ENCODE measurements at places on chromosomes 3 and 15.

DNA sequence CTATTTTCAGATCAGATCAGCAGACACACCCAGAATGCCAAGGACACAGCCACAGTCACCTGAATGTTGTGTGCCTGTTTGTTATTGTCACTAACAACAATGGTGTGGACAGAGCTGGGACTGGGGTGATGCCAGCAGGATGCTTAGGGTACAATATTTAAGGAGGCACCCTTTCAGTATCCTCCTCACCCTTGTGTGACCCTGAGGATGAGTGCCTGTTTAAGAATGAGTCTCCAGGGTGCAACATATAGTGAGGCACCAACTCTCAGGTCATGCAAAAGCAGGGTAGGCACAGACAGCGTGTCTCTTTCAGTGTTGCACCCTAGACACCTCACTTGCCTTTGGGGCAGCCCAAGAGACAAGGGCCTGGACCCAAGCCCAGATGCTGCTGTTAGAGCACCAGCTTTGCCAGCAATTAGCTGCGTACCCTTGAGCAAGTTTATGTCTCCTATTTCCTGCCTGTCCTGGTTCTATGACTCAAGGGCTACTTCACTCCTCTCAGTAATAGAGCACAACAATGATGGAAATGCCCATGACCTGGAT, 122.6 kb downstream of the AQP9 start:
- DNase-seq, result no peak

- no peak for DNase-seq
Observed at GRCh38 chr15:28929200-28929599, 43.4 kb downstream of the APBA2 start.

DNA sequence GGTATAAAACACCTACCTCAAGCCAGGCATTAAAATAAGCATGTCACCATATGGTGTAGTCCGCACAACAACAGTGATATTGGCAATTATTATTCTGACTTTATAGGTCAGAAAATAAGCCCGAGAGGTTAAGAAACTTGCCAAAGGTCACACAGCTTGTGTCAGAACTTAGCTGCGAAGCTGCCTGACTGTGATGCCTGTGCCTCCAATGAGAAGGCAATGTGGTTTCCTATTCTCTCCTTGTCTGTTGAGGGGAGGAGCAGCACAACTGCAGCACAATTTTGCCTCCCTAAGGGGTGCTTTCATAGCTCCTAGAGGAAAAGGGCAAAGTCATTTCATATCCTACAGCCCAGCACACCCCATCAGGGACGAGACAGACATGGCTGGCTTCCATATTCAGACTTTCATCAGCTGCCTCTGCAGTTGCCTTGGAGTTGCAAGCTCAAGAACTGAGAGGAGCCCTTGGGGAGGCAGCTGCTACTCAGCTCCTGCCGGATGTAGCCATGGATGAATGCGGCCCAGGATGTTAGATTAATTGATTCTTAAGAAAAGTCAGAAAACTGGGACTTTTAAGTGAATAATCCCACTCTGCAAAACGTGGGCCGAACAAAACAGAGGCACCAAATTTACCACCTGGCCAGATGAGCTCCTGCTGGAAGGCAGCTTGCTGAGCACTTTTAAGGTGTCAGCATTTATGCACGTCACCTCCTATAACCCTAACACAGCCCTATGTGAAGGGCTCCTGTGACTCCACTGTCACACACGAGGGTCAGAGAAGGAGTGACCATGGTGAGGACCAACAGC, 38.5 kb downstream of the MYO5C start:
- no peak for DNase-seq

- DNase-seq, result no peak
Observed at GRCh38 chr3:14243782-14244181, 65.2 kb downstream of the LSM3 start.

DNA sequence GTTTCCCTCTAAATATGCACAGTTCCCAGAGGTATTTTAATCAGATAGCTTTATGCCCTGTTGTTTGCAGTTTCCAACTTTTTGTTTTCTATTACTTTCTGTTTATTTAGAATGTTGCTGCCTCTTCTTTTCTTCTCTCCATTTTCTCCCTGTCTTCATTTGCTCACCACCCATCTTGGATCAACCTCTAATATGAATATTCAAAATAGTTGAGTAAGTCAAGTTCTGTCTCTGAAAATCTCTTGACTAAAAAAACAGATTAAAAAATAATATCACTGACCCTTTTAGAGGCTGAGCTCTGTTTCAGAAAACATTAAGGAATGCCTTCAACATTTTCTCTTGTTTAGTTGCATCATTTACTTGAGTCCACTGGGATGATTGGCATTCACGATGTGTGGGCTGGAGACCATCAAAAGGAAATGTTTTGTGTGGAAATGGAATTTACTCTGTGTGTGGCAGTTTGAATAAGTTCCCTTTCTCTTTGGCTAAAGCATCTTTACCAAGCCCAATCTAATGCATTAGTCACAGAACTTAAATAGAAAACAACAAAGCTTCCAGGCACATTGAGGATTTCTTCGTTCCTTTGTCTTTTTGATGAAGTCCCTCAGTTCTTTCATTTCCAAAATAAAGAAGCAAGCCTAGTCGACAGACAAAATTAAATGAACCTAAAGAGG, 633.9 kb upstream of the TGFBR2 start:
- DNase-seq, result no peak

DNA sequence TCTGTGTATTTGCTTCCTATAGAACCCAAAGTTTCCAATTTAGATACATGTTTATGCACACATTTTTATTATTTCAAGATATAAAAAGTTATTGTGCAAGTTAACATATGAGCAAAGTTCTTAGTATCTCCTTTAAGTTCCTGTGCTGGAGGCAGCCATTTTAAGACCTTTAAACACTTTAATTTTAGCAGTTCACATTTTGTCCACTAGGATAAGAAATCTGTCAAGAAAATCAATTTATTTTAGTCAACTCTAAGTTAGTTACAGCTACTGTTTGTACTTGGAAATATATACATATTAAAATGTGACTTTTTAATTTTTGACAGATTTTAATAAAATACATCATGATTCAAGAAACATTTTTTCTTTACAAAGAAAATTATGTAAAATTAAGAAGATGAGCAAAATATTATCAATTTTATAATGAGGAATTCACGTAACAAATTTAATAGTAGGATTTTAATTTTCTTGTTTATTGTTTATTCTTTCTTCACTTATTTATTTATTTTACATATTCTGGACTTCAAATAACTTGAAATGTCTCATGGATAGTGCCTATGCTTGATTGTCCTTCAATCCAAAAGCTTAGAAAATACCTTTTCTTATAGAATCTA, 402.6 kb upstream of the GBE1 start:
- no peak for DNase-seq

DNA sequence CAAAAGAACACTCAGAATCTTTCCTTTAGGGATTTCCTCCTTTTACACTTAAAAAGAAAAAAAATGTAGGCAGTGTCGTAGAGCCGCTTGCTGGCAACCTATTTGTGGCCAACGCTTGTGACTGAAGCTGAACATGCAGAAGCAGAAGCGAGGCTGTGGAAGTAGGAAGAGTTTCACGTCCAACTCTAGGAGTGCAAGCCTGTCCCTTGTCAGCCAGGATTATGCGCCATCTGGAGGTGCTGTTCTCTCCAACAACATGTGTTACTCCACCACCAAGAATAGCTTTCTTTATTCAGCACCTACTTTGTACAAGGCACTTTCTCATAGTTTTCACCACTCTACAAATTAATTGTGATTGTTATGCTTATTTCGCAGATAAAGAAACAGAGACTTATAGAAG, 223.2 kb upstream of the LMCD1 start:
- no peak for DNase-seq

DNA sequence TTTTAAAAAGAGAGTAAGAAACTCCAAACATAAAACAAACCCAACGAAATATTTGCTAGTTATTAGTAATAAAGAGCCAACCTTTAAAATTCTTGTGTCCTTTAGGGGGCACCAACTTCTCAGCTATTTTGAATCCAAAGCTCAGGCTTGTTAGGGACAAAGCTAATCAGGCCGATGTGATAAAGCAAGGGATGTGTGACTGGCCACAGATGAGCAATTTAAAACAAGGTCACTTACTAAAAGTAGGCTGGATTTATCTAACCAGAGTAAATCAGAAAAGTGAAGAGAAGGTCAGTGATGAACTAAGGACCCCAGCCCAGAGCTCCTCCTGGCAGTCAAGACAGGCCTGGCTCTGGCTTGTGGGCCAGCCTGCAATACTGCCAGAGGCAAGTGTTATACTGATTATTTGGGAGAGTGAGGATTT, 108.5 kb downstream of the CYP19A1 start:
- DNase-seq, result no peak

DNA sequence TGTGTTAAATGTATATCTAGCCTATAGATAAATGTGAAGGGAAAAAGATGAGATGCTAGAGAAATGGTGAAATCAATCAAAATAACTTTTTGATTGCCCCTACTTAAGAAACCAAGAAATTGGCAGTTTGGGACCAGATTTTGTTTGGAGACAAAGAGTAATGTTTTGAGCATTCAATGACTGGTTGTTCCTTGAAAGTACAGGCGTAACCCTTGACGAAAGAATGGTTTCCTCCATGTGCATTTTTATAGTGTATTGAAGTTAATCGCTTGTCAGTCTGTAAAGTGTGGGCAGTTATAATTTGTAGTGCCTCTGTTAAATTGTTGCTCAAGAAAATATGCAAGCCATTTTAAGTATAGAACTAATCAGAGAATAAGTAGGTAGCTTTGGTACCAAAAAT, 1.2 kb downstream of the KIF23 start:
- no peak for DNase-seq

DNA sequence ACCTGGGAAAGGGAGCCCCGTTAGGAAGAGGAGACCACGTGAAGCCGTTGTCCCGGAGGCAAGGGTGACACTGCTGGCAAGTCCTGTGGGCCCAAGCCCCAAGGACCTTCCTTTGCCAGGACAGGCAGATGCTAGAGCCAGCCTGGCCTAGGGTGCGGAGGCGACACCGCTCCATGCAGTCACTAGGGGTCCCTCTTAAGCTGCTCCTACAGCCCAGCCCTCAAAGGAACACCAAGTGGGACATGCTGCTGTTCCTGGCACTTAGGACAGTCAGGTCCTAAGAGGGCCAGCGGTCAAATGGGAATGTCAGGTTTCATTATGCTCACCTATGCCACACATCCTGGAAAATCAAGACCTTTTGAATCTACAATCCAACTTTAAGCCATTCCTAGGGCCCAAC, 59.7 kb downstream of the RPN1 start:
- no peak for DNase-seq

- no peak for DNase-seq
Observed at GRCh38 chr3:136055491-136055890, 90.0 kb downstream of the PPP2R3A start.

DNA sequence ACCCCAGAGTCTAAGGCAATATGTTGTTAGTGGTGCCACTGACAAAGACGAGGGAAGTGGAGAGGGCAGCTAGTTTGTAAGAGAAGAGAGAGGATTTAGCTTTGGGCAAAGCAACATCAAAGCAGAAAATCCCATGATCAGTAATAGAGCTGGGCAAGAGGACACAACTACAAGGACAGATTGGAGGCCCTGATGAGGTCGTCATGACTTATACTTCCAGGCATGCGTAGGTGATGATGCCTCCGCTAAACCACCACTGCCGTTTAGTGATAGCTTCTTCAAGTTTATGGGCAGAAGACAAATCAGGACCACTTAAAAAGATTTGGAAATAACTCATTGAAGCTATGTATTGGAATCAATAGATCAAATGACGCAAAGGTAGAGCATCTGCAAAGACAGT, 2.6 kb downstream of the HRG start:
- DNase-seq, result no peak

- DNase-seq, result no peak
Observed at GRCh38 chr3:101646726-101647125, 30.2 kb downstream of the ZBTB11 start.

DNA sequence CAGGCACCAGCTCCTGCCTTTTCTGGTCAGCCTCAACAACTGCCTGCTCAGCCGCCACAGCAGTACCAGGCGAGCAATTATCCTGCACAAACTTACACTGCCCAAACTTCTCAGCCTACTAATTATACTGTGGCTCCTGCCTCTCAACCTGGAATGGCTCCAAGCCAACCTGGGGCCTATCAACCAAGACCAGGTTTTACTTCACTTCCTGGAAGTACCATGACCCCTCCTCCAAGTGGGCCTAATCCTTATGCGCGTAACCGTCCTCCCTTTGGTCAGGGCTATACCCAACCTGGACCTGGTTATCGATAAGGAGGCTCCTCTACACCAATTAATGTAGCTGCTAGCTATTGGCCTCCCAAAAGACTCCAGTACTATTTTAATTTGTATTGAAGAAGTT, 38.9 kb downstream of the TFG start:
- no peak for DNase-seq

GRCh38 chr3:125552401-125552800, 32.4 kb upstream of the SNX4 start:
- no peak for DNase-seq

- no peak for DNase-seq
Observed at GRCh38 chr3:73473181-73473897, 151.4 kb downstream of the PDZRN3 start.

GRCh38 chr3:168620854-168621253, 525.1 kb upstream of the GOLIM4 start:
- DNase-seq, result no peak

DNA sequence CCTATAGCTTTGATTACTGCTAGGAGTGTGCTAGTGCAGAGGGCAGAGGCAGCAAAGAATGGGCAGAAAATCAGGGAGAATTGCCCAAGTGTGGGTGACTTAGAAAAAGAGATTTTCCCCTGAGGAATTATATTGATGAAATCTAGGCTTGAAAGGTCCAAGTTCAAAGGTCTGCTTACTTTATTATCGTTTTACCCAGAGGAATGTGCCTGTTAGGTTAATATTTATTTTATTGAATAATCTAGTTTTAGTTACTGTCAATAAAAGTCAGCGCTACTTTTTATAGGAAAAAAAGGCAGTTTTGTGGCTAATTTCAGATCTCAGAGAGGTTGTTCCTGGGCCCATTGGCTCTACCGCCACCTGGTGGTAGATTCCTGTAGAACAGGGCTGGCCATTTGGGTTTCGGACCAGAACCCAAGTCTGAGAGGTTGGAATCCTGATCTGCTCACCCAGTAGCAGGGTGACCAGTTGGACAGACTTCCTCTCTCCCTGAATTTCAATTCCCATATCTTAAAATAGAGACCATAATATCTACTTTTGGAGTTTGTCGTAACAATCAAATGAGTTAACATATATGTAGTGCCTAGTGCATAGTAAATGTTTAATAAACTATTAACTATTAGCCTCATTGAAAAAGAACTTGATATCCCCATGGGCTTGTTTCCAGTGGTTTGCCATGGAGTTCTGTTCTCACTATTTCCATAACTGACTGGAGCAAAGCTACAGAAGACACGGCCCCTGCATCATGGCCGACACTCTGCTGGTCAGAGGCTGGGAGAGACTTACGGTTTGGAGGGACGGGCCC, 62.7 kb upstream of the ZNF148 start:
- DNase-seq, result peak; percentile 23

DNA sequence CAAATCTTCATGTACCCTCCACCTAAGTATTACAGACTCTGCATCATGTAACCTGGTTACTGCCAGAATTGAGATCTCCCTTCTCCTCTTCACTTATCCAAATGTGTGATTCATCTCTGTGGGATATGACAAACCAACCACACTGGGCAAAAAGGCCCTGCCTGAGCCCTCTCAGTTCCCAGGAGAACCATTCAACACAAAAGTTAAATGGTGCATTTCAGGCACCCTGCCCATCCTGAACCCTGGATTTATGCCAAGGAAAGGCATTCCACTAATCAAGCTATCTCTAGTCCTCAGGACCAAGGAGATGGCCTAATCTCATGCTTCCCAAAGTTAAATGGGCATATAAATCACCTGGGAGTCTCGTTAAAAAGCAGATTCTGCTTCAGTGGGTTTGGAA, 108.5 kb downstream of the TNIK start:
- no peak for DNase-seq

- no peak for DNase-seq
Observed at GRCh38 chr3:44772099-44772442, 10.5 kb downstream of the KIF15 start.

Measured in GM19239 (cell line).